ENCODE measurements at places on chromosomes 7 and 10. TPM values are rescaled to one million over a fixed set of nuclear protein-coding genes. Genes with fewer than 3 reads are reported as not detected.

Gene LRRC18
- 0.06 TPM for polyA plus RNA-seq

Gene KIAA1217
- polyA plus RNA-seq, result 99.4 TPM

Gene UCMA
- polyA plus RNA-seq, result not detected

Gene IGFBP3
- 74.8 TPM for polyA plus RNA-seq

Gene AP3M1
- 61.1 TPM for polyA plus RNA-seq

Gene PRSS2
- not detected for polyA plus RNA-seq

Gene IFIT5
- 14.4 TPM for polyA plus RNA-seq

Gene CDH23
- 0.96 TPM for polyA plus RNA-seq

Gene STAG3
- 10.2 TPM for polyA plus RNA-seq

Gene VIM
- polyA plus RNA-seq, result 1,123 TPM
